ENCODE measurements at places on chromosomes 2 and 18.

GRCh38 chr2:205930209-205930608 is 155.8 kb downstream of the INO80D start:
- DNase-seq, result no peak

GRCh38 chr2:11717623-11718022 is 28.8 kb upstream of the LPIN1 start:
- no peak for DNase-seq

DNA sequence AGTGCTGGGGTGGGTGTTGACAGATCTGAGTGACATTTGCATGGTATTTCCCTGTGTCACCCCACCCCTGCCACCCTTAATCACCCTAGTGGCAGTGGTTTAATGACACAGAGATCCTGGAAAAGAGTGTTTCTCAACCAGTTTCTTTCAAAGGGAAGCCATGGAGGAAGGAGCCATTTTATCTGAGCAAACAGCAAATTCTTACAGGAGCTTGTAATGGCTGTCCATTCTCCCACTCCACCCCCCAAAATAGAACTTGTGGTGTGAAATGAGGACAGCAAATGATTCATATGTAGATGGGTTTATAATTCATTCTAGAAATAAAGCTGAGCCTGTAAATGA is 51.5 kb downstream of the CDC42EP3 start:
- no peak for DNase-seq

- no peak for DNase-seq
Observed at GRCh38 chr18:77321823-77322805, 72.5 kb downstream of the GALR1 start.

DNA sequence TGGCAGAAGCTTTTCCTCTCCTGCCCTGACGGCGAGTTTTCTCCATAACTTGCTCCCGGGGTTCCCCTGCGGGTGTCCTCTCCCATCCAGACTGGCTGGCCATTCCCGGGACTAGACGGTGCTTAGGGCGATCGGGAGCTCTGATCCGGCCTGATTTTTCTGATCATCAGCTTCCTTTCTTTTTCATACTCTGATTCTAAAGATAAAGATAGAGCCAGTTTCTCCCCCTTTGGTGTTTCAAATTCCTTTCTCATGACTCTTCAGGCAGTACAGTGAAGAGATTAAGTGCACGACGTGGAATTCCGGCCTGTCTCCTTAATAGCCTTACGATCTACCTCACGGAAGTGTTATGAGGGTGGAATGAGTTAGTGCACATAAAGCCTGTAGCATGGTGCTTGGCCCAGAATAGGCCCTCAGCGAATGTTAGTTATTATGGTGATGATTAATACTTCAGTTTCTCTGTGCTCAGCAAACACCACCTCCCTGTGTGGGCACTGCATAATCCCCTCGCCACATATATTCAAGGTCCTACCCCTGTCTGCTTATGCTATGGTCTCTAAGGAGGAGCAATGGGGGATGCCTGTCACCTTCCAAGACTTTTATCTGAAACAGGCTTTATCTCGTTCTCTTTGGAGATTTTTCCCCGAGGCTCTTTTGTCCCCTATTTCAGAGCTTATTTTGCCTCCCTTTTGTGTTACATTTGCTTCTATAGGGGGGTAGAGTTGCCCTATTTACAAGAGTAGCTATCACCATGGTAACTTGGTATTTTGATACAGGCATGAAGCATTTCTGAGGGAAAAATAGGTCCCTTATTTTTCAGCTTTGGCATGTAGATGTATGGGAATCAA is 254.8 kb downstream of the CDH2 start:
- no peak for DNase-seq

DNA sequence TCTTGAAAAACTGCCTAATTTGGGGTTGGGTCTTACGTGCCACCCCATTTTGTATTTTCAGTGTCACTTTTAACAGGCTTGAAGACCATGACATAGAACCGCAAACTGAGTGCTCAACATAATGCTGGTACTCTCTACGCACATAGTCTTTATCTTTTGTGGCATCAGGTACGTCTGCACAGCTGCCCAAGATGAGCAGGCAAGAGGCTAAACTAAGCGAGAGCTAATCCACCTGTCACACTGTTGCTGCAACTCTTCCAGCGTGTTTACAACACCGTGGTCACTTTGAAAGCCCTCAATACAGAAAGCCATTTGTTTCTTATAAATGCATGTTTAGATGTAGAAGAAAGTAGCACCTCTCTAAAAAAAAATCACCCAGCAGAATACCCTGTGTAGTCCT is 270.0 kb upstream of the TCF4 start:
- no peak for DNase-seq

DNA sequence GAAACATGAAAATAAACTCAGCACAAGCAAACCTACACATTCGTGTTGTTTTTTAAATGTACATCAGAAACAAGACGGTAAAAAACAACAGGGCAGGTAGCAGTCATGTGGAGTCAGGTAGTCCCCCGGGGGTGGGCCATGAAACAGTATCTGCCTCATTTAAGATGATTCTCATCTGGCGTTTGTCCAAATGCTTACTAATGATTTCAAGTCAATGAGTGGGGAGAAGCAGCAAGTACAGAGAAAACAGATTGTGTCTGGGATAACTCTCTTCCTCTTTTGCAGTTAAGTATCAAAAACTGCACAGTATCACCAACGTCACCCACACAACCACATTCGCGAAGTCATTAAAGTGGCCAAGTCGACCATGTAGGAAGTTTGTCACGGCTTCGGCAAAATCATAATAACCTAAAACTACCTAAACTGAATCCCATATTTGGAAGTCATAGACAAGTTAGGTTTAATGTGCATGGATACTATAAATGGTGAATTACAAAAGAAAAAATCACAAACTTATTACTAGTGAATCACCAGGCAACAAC is 1.3 kb downstream of the LAPTM4A start:
- DNase-seq, result no peak

GRCh38 chr18:45993438-45993837 is 26.3 kb upstream of the EPG5 start:
- DNase-seq, result no peak
